PC-9 (cell line): ENCODE measurements at places on chromosomes 3 and 15. TPM values are rescaled to one million over a fixed set of nuclear protein-coding genes. Genes with fewer than 3 reads are reported as not detected.
A peak's percentile ranks its signal among the peaks of the same experiment; 100 is the strongest.

KNG1 gene
- total RNA-seq, result not detected in 2 replicates

DNA sequence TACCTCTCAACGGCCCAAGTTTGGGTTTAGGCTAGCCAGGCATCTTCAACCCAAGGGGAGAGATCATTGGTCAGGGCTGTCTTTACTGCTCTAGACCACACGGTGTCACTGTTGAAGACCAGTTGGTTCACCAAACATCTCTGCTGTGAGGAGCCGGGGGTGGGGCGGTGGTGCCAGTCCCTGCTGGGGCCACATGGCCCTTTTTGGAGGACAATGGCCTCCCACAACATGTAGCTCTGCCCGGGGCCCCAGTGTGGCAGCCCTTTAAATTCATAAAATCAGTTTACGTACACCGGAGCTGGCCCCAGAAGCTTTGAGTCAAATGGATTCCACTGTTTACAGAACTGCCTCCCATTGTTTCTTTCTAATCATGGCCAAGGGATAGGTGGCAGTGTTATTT lies 19.1 kb upstream of the TM4SF18 start:
- DNase-seq, result peak; percentile 61

GRCh38 chr3:59658274-59658673 lies 608.4 kb upstream of the CFAP20DC start:
- no peak for DNase-seq

DNA sequence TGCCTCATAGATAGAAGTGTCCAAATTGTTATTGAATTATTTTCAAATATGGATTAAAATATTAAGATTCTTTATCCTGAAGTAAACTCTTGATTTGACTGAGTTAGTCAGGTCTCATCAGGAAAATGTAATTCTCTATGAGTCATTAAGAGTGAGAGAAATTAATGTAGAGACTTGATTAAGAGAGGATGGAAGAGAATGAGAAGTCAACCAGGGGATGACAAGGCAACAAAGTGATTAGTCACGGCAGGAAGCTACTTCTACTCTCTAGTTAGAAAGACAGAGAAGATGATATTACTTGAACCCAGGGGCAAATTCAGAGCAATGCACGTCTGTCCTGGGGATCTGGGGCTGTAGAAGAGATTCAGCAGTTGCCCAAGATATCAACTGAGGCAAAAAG lies 202.5 kb downstream of the LSAMP start:
- no peak for DNase-seq

GRCh38 chr3:172147113-172147818 lies 107.9 kb downstream of the FNDC3B start:
- DNase-seq, result no peak

DNA sequence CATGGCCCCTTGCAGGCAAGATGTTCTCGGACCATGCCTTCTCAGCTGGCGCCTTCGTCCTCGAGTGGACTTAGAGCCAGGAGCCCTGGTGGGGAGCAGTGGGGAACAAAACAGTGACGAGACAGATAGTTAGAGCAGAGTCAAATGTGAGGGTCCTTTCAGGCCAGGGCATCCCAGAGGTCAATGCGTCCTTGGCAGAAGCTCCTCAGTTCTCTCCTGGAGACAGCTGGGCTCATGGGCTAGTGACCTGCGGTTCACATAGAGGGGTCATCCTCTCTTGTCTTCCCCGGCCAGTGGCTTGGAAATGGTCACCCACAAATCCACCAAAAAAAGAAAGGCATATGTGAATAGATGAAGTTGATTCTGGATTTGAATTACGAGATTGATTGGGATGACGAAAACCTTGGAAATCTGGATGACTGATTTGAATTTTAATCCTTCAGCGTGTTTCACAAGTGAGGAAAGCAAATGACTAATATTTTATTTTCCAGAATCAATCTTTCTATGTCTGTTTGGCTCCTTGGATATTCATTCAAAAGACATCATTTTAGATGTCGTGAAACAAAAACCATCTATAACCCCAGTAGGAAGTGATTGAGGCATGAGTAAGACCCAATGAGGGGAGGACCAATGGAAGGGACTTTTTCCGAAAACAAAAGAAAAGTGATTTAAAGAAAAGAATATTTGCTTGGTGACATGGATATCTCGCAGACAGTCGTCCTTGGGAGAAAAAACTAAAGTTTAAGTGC lies 84.5 kb downstream of the ASB7 start:
- DNase-seq, result peak; percentile 54

DNA sequence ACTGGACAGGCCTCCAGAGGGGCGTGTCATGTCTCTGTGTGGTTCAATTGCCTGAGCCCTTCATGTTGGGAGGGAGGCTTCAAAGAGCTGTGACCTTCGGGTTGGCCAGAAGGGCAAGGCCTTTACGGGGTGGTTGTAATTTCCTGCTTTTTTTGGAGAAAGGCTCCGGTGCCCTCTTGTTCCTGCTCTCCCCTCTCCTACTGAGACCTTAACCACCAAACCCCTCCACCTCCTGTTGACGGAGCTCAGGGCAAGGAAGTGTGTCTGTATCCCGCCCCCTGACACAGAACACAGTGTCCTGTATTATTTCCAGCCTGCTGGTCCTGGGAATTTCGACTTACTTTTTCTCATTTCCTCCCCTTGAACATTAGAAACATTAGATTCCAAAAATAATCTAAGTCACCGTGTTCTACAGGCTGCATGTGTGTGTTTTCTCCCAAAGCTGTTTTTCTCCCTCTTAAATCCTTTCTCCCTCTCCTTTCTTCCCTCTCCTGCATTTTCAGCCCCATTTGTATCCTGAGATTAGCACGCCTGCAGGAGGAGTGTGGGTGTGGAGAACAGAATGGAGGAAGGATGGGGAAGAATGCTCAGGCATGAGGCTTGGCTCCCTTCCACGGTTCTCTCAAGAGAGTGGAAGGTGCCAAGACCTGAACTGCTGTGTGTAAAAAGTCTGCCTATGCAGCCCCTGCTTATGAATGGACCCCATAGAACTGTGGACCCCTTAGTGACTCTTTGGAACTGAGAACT lies 285.4 kb upstream of the ROPN1 start:
- no peak for DNase-seq

DNA sequence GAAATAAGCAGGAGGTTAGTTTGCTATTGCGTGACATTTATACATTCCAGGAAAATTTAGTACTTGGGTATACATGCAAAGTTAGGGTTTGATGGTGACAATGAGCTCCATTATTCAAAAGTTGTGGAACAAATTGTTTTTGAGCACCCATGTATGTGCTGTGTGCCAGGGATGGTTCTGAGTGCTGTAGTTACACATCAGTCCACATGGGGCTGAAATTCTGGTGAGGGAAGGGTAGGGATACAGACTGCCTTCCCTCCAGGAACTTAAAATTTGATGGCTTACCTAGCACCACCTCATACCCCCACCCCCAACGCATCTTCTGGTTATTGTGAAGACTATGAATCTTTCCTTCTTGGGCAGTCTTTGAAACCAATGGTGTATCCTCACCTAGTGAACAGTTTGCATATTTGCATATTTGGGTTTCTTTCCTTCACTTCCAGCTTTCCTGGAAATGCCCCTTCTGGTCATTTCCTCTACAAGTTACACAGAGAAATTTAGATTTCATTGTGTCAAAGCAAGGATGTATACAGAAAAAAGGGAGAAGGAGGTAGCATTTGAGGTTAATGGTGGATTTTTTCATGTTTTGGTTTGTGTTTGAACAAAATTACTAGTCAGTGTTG lies 222.0 kb upstream of the IL12A start:
- DNase-seq, result no peak

- DNase-seq, result no peak
Observed at GRCh38 chr15:61031532-61031931, 197.6 kb downstream of the RORA start.

DNA sequence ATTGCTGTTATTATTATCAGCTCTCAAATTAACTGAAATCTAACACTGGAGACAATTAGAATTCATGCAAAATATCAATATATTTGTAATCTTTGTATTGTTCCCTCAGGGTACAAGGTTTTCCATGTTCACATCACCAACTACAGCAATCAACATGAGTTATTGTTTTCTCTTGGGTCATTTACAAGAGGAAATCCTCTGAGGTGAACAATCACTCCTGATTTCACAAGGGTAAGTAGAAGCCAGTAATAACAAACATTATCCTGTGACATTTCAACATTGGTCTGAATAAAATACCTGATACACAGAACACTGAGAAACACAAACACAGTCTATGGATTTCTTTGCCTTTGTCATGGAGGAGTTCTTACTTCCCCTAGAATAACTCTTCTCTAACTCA lies 174.0 kb downstream of the SUCNR1 start:
- DNase-seq, result no peak

IREB2 gene
- 48.8 and 49.0 TPM in 2 replicates for total RNA-seq

GRCh38 chr15:73233623-73234022 lies 135.1 kb downstream of the HCN4 start:
- no peak for DNase-seq

GOLGA6L10 gene
- total RNA-seq, result 2.2 and 2.3 TPM in 2 replicates

- no peak for DNase-seq
Observed at GRCh38 chr15:96324940-96325540, 5.5 kb upstream of the NR2F2 start.

GRCh38 chr3:111730143-111730542 lies 128.9 kb upstream of the PHLDB2 start:
- DNase-seq, result peak; percentile 89

DNA sequence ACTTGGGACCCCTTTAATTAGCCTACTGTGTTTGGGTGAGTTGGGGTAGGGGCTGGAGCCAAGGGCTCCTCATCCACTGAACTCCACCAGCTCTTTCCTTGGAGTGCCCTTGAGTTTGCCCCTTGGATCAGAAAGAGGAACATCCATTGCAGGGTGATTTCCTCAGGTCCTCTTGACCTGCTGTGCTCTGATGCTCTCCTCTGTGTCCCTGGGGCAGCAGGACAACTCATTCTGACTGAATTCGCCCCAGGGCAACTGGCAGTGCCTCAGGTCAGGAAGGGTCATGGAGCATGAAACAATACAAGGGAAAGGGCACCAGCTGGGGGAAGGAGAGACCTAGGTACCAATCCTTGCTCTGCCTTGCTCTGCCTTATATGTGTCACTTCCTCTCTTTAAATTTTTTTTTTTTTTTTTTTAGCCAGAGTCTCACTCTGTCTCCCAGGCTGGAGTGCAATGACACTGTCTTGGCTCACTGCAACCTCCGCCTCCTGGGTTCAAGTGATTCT lies 47.8 kb downstream of the BSN start:
- peak; percentile 79 for DNase-seq

DLL4 gene
- total RNA-seq, result 0.48 and 0.55 TPM in 2 replicates

DNA sequence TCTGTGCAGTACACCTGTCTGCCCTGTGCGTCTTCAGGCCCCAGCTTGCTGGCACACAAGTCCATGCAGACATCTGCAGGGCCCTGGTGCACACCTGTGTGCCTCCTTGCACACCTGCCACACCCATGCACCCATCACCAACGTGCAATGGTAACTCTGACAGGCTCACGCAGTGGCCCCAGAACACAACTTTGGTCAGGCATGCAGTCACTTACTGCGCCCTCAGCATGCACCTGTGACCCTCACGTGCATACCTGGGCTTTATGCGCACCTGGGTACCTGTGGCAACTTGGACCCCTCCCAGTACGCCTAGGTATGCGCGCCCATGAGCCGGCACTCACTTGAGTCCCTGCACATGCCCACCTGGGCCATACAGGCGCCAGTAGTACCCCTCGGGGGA lies 1.7 kb downstream of the PLXND1 start:
- DNase-seq, result no peak
